HS-27A (cell line): ENCODE measurements at places on chromosomes 7 and 10.

- no peak for DNase-seq
Observed at GRCh38 chr10:131906269-131906639, 5.4 kb downstream of the PPP2R2D start.

DNA sequence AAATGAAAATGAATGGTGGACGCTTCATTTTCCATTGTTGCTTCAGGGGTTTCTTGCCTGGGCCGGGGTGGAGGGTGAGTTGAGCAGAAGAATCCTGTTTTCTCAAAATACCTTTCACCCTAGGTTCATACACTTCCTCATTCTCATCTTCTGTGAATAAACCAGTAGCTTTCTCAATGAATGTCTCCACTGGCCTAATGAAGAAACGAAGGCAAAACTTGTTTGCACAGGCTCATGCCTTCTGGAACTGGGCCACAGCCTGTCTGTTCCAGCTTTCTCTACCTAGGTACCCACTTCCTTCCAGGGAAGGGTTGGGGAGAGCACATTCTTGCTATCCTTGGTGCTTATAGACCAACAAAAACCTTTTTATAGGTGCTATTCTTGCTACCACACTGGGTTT is 21.3 kb downstream of the STMP1 start:
- DNase-seq, result no peak

GRCh38 chr7:148590471-148590870 is at the start of gene C7orf33:
Gene C7orf33, plus strand, starts transcription at chr7:148590766. Its CDS starts 160 bp downstream, at chr7:148590926.
- no peak for DNase-seq

- peak; percentile 57 for DNase-seq
Observed at GRCh38 chr7:36658335-36659171, 65.7 kb downstream of the AOAH start.
